Right lung (tissue), 10 donors: ENCODE measurements at places on chromosomes 1 and 21. TPM values are rescaled to one million over a fixed set of nuclear protein-coding genes. Genes with fewer than 3 reads are reported as not detected.

The CD1E gene
- polyA plus RNA-seq, result 0.31 TPM

The PPIAL4G gene
- 0.07 TPM for polyA plus RNA-seq

The OR2T29 gene
- polyA plus RNA-seq, result not detected

- DNase-seq, result peak; percentile 59
Measured at GRCh38 chr1:111507411-111508201, 4.2 kb upstream of the ADORA3 start.

DNA sequence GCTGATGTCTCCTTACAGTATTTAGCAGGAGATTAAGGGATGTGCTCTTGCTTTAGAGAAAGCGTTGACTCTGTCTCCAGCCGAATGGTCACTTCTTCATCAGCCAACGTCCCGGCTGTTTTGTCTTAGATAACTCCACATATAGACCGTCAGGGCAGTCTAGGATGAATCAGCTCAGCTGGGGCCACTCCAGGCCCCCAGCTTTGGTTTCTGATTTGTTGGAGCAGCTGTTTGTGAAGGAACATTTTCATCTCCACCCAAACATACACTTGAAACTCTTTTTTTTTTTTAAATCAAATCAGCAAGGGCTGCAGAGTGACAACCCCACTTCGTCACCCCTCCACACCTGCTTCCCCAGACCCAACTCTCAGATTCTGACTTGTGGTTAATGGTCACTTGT is 206.1 kb upstream of the GALNT2 start:
- no peak for DNase-seq

GRCh38 chr1:113859478-113860175 is 11.9 kb downstream of the PTPN22 start:
- no peak for DNase-seq

GRCh38 chr1:23795676-23796465 is 4.7 kb downstream of the GALE start:
- no peak for DNase-seq

DNA sequence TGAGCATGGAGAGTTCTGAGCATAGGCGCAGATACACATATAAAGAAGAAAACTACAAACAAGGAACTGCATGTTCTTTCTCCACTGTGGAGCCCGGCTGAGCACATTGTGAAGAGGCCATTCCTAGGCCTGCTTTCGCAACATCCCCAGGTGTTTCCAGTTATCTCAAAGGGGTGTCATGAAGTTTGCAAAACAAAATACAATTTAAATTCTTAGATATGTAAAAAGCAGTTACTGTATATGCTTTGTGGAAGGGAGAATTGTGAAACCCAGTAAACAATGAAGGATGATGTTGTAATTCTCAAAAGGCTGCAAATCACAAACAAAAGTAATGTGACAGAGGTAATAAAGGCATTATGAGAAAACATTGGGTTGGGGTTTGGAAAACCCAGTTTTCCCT is 98.6 kb upstream of the ZNF644 start:
- DNase-seq, result no peak
